Stimulated activated CD8-positive, alpha-beta memory T cell treated with anti-CD3 and anti-CD28 coated beads, Interleukin-15, amount 100 ng/mL, for 4 hours (primary cell): ENCODE measurements at places on chromosomes 2 and 18.

DNA sequence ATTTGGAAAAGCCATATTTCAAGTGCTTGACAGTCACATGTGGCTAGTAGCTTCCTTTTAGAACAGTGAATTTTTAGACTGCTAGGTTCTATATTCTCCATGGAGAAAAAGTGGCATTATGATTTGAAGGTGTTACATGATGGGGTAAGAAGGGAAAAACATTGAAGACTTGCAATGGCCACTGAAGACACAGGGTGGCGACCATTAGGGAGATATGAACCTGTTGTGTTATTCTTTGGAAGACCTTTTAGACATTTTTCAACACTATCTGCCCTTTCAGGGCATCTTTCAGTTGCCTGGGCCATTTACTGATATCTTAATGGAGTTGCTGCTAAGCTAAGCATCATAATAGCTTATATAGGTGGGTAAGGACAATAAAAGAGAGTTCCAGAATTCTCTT, 1387.2 kb downstream of the SUCLG1 start:
- no peak for DNase-seq

DNA sequence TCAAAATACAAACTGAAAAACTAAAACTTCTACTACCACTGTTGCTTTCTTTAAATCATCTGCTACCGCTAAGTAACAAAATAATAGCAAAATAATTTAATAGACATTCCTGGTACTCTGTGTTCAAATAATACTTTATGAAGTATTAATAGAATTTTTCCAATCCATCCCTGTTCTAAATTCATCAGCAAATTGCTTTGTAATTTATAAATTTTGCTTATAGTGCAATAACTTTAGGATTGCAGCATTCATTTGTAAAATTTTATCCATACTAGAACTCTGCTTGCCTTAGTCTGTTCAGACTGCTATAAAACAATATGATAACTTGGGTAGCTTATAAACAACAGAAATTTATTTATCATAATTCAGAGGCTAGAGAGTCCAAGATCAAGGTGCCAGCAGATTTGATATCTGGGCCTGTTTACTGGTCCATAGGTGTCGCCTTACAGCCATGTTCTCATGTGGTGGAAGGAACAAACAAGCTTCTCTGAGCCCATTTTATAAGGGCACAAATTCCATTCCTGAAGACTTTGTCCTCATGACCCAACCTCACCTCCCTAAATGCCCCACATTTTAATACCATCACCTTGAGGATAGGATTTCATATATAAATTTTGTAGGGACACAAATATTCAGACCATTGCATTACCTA, 415.1 kb upstream of the MAP2 start:
- no peak for DNase-seq

DNA sequence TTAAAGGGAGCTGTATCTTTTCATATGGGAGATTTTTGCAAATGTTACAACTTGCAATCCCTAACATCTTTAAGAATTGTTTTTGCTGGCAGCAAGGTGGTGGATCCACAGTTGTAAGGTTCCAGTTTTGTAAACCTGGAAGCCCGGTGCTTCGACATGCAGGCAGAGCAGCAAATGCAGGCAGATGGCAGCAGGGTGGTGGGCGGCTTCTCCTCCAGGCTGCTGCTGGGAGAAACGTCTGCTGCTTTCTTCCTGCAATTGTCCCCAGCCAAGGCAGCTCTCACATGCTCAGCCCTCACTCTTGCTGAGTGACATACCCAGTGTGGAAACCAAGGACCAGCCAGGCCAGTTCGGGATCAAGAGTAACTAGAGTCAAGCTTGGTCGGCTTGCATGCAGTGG, 166.0 kb downstream of the SEPTIN10 start:
- DNase-seq: no peak

DNA sequence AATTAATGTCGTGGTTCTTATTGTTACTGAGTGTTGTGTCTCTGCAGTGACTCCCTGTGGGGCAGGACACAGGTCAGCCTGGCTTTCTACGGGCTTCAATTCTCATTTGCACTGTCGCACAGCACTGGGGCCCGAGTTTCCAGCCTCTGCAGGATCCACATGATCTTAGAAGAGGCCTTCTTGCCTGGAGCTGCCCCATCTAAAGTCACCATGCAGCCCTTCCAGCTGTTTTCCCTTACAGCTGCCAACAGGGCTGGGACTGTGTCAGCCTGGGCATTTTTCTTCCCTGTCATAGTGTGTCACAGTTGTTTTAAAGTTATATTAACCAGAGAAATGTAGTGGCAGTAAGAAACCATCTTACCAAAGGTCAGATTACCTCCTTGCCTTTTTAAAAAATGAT, 27.0 kb downstream of the FHL2 start:
- no peak for DNase-seq

GRCh38 chr2:86512034-86512433, 51.2 kb downstream of the CHMP3 start:
- DNase-seq: no peak

DNA sequence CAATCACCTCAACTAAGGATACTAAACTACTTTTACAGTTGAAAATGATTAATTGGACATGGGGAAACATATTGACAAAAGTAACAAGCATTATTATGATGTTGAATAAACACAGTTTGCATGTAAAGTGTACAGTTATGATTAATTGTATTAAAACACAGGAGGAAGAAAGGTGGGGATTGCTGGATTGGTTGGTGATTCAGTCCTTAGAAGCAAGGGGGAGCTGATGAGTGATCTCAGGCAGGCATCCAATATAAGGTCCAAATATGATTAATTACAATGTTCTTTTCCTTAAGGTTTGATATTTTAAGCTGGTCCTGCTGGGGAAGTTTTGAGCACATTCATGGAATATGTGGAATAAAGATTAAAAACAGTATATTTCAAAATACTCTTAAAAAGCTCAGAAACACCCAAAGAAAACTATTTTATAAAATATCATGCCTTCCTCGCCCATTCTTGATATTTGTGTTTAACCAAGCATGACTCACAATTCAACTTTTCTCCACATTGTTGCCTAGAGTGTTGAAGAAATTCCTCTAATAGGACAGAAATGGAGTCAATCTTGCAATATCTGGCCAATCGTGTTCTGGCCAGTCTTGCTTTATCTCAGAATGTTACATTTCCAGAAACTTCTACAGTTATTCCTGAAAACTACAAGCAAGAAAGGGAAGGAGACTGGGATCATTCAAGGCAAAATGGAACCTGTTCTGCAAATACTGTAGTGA, 268.2 kb downstream of the RPIA start:
- DNase-seq: no peak

GRCh38 chr2:23871206-23871605, 55.7 kb downstream of the ATAD2B start:
- DNase-seq: no peak

- no peak for DNase-seq
These were observed 25.2 kb downstream of the GULP1 start for GRCh38 chr2:188316791-188317423.

DNA sequence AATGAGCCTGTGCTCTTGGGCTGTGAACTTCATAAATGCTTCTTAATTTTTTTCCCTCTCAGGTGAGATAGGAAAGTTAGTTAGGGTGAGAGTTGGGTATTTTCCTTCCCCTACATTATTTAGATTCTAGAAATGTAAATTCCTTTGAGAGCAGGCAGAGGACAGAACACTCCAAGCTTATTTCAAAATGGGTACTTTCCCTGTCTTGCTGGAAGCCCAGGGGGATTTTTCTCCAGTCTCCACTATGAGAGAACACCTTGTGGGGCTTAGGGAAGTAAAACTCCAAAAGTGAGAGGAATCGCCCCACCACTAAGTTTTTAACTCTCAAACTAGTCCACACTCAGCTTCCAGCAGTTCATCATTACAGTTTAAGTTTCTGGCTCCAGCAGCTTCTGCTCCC, 253.2 kb upstream of the CTAGE1 start:
- no peak for DNase-seq

DNA sequence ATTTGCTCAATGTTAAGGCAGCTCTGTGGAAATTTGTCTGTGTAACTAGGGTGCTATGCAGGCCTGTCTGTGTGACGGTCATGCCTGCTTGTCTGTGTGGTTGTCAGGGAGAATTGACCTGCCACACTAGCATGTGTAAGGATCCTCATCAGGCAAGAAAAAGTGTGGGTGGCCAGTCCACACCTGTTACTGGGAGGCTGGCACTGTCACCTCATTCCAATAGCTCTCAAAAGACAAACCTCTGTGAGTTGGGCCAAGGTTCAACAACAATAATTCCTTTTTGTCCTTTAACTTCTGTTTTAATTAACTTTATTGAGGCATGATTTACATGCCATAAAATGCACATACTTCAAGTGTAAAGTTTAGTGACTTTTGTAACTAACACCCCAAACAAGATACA, 4.2 kb upstream of the MARCO start:
- no peak for DNase-seq
